ENCODE measurements at places on chromosomes 6 and 20.

GRCh38 chr6:169072127-169073042, 181.3 kb downstream of the THBS2 start:
- no peak for DNase-seq

DNA sequence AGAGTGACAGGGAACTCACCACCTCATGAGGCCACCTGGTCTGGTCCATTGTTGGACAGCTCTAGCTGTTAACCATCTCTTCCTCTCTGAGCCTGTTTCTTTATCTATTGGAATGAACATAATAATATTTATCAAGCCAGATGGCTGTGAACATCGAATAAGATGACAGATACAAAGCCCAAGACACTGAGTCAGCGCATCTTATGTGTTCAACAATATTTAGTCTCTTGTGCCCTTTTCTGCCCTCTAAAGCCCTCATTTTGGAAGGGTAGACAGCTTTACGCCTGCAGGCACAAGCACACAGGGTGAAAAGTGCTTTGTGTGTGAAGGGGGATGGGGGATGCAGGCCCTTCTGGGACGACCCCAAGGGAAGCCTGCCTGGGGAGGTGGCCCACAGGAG, 164.0 kb downstream of the GRM4 start:
- no peak for DNase-seq

GRCh38 chr6:14802514-14803160, 443.2 kb upstream of the JARID2 start:
- DNase-seq, result no peak

DNA sequence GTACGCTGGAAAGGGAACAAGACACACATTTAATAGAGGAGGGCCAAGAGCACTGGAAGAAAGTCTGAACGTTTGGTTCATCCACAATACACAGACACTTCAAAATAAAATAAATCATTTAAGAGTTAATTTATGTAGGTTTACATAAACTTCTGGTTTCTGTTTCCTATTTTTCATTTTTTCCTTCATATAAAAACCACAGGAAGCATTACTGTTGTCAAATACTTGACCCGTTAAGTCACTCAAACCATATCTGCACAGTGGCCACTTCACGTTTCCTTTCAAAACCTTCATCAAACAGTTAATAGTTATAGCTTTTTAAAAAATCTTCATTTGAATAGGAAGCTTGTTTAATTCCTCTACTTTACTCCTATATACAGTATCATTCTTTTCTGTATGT, 257.6 kb upstream of the THEMIS start:
- DNase-seq, result no peak

GRCh38 chr6:74976026-74976425, 229.8 kb downstream of the COL12A1 start:
- no peak for DNase-seq

- DNase-seq, result no peak
Measured at GRCh38 chr6:41051873-41052272, 1.1 kb upstream of the APOBEC2 start.

DNA sequence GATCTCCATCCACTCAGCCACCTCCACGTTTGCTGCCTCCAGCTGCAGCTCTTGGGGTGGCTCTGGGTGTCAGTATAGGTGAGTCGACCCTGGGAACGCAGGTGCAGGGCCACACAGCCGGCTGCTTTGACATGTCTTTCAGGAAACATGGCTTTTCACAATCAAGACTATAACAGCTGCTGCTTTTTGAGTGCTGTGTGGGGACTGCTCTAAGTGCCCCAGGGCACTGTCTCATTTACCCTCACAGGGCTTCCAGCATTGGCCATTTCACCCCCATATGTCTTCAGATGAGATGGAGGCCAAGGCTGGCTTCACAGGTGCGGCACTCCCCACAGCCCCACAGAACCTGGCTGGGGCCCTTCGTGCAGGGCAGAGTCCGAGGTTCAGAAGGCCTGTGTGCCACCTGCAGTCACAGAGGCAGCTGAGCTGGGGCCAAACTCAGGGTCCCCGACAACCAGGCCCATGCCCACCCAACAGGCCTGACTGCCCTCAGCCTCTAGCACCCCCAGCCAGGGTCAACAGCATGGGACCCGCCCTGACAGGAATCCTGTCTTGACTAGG, 14.9 kb upstream of the CST7 start:
- no peak for DNase-seq

- peak; percentile 44 for DNase-seq
Measured at GRCh38 chr6:133891149-133891926, 2.4 kb downstream of the TCF21 start.

- no peak for DNase-seq
Measured at GRCh38 chr20:21936720-21937380, 231.4 kb downstream of the PAX1 start.

GRCh38 chr6:126204598-126204997, 135.3 kb upstream of the CENPW start:
- DNase-seq, result no peak

DNA sequence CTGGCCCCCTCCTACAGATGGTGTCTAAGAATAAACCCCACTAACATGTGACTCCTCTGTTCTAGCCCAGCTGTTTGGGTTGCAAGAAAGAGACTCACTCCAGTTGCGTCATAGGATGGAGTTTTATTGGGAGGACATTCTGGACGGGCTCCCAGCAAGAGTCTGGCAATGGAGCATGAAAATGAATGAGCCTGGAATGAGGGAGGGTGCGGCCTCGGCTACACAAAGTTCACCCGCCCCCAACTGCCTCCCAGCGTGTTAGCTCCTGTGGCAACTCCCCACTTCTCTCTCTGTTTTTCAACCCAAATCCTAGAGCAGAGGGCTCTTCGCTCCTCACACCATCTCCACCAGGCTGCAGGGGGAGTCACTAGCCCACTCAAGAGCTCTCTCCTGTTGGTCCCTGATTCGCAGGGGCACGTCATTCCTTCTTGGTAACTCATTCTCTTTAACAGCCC, 5.1 kb upstream of the ADAM33 start:
- DNase-seq, result peak; percentile 83

All from left ventricle myocardium inferior (tissue), 1 donor.